ENCODE measurements at places on chromosomes 1 and 21.

- DNase-seq, result no peak
- peaks cover 3% of the 10 kb centered on the region for H3K4me1 ChIP-seq
- no peak overlapping the region for H3K27ac ChIP-seq
Observed at GRCh38 chr1:47788761-47789160, 208.4 kb downstream of the TRABD2B start.

DNA sequence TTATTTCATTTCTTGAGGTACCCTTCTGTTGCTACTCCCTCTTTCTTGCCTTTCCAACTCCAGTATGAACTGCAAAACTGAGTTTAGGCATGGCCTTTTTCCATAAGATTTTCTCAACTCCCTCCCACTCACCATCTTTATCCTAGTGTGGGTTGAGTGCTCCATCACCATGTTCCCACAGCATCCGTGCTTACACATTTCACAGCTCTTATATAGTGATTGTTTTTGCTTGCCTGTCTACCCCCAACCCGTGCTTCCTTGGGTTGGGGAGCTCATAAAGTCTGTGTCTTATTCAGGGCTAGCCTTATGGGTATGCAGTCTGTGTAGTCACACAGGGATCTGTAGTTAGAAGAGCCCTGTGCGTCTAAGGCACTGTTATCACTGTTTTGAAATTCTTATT is 68.2 kb upstream of the CCDC190 start:
- H3K36me3 ChIP-seq, result no peaks in the 10 kb centered on the region
- no peaks in the 10 kb centered on the region for H3K4me1 ChIP-seq
- no peaks in the 10 kb centered on the region for H3K27me3 ChIP-seq
- H3K27ac ChIP-seq, result no peak overlapping the region

DNA sequence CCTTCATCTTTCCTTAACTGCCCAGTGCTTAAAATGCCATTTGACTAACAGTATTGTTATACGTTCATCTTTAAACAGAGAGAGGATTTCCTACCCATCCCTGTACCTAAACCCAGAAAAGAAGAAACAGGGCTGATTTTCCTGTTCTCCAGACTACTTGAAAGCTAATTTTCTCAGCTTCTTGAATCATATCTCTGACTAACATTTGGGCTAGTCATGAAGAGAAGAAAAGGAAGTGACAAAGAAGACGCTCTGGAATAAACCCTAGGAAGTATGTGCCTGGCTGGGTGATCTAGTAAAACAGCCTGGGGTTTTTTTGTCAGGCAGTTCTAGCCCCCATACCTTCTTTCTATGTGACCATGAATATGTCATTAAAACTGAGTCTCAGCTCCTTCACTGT is 44.8 kb upstream of the SGIP1 start:
- no peaks in the 10 kb centered on the region for H3K27me3 ChIP-seq
- no peak overlapping the region for H3K4me3 ChIP-seq
- H3K36me3 ChIP-seq, result no peaks in the 10 kb centered on the region
- no peaks in the 10 kb centered on the region for H3K4me1 ChIP-seq
- no peak overlapping the region for H3K27ac ChIP-seq

GRCh38 chr1:12434174-12434573 is 183.8 kb downstream of the DHRS3 start:
- H3K36me3 ChIP-seq, result no peaks in the 10 kb centered on the region
- peaks cover 64% of the 10 kb centered on the region for H3K4me1 ChIP-seq
- H3K27ac ChIP-seq, result peak overlapping the region; percentile 87
- no peak overlapping the region for H3K4me3 ChIP-seq
- no peaks in the 10 kb centered on the region for H3K27me3 ChIP-seq

GRCh38 chr1:197908716-197909220 is 6.3 kb downstream of the C1orf53 start:
- no peak overlapping the region for H3K4me3 ChIP-seq
- DNase-seq, result no peak
- peaks cover 59% of the 10 kb centered on the region for H3K27me3 ChIP-seq
- H3K36me3 ChIP-seq, result no peaks in the 10 kb centered on the region
- H3K27ac ChIP-seq, result no peak overlapping the region
- peaks cover 51% of the 10 kb centered on the region for H3K4me1 ChIP-seq

DNA sequence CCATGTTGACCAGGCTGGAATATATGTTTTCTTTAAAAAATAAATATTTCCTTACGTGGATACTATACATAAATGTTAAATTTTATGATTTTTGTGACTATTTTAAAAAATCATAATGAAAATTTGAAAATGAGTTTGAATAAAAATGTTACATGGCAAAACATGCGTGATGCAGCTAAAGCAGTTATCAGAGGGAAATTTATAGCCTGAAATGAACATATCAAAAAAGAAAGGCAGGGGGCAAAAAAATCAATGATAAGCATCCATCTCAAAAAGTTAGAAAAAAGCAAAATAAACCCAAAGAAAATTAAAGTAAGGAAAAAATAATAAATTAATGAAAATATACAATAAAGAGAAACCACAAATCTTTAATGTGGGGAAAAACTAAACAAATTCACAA is 8.6 kb downstream of the CCSAP start:
- H3K36me3 ChIP-seq, result no peaks in the 10 kb centered on the region
- no peak for DNase-seq
- no peaks in the 10 kb centered on the region for H3K4me1 ChIP-seq
- H3K27ac ChIP-seq, result no peak overlapping the region

DNA sequence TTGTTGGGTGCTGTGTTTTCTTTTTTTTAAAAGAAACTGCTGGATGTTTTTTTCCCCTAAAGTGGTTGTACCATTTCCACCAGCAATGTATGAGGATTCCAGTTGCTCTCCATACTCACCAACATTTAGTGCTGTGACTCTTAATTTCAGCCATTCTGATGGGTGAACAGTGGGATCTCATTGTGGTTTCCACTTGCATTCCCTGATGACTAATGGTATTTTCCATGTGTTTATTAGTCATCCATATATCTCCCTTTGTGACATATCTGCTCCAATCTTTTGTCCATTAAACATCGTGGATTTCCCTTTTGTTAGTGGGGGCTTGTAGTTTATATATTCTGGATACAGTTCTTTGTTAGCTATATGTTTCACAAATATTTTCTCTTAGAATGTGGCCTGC is 206.0 kb downstream of the CAMTA1 start:
- H3K4me1 ChIP-seq, result no peaks in the 10 kb centered on the region
- H3K27me3 ChIP-seq, result no peaks in the 10 kb centered on the region
- no peak for DNase-seq
- H3K27ac ChIP-seq, result no peak overlapping the region

DNA sequence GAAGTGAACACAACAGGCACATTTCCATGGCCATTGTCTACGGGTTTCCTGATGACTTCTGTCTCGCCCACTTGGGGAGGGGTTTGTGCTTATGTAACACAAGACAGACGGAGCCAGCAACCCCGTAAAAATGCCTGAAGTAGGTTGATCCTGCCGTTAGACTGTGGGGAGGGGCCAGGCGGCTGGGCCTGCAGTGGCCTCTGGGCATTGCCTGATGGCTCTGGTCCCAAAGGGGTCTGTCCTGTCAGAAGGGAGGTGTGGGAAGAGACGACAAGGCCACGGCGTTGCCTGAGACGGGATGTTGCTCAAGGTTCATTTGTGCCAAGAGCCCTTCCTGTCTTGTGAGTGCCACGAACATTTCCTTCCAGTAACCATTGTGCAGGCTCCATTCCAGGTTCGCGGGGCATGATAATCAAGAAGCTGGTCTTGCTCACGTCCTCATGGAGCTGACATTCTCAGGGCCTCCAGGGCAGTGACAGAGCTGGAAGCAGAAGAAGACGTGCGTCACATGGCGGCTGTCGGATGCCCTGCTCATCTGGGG is 44.7 kb downstream of the ABCG1 start:
- H3K4me1 ChIP-seq, result peaks cover 5% of the 10 kb centered on the region
- H3K27ac ChIP-seq, result peak overlapping the region; percentile 31
- no peak overlapping the region for H3K4me3 ChIP-seq
- H3K27me3 ChIP-seq, result no peaks in the 10 kb centered on the region

- H3K27ac ChIP-seq, result no peak overlapping the region
- H3K27me3 ChIP-seq, result no peaks in the 10 kb centered on the region
- peaks cover 37% of the 10 kb centered on the region for H3K4me1 ChIP-seq
- DNase-seq, result no peak
- peak overlapping the region; percentile 44 for H3K4me3 ChIP-seq
Observed at GRCh38 chr21:46666941-46667740, 31.7 kb downstream of the PRMT2 start.
